ENCODE measurements at places on chromosomes 6 and 20. TPM values are rescaled to one million over a fixed set of nuclear protein-coding genes. Genes with fewer than 3 reads are reported as not detected.

DNA sequence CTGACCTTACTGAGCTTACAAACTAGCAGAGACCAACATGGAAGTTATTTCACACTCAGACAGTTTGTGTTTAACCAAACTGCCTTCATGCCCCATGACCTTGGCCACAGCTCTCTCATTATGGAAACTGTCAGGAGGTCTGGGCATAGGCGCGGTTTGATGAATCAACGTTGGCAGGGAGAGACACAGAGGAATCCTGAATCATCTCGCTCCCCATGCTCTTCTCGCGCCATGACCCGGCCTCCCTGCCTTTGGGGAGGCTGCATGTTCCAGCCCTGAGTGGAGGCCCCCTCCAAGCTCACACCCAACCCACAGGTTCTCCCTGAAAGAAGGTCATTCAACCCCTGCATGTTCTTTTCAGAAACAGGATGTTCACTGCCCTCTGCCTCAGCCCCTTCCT is 15.9 kb upstream of the GDAP1L1 start:
- no peak for DNase-seq

The SOBP gene
- total RNA-seq, result 15.4 TPM

GRCh38 chr20:24518515-24518914 is 49.1 kb downstream of the SYNDIG1 start:
- DNase-seq, result no peak

The ERVFRD-1 gene
- total RNA-seq, result not detected

GRCh38 chr6:77880501-77880900 is 227.7 kb downstream of the MEI4 start:
- DNase-seq, result no peak

GRCh38 chr6:75776461-75776860 is 27.4 kb downstream of the MYO6 start:
- DNase-seq, result no peak

DNA sequence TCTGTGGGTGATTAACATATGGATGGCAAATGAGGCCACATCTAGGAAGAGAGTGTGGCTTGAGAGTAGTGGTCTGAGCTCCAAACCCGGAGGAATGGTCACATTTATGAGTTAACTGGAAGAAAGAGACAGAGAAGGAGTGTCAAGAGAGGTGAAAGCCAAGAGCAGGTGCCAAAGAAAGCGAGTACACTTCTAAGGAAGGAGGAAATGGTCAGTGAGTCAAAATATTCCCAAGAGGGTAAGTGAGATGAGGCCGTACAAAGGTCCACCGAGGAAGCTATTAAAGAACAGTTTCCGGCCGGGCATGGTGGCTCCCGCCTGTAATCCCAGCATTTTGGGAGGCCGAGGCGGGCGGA is 104.5 kb upstream of the RNF24 start:
- no peak for DNase-seq

- no peak for DNase-seq
Measured at GRCh38 chr20:47043086-47043485, 148.4 kb downstream of the EYA2 start.

- no peak for DNase-seq
Measured at GRCh38 chr20:64224351-64225170, 31.0 kb upstream of the PCMTD2 start.

GRCh38 chr6:132289756-132290155 is 111.5 kb downstream of the MOXD1 start:
- no peak for DNase-seq

DNA sequence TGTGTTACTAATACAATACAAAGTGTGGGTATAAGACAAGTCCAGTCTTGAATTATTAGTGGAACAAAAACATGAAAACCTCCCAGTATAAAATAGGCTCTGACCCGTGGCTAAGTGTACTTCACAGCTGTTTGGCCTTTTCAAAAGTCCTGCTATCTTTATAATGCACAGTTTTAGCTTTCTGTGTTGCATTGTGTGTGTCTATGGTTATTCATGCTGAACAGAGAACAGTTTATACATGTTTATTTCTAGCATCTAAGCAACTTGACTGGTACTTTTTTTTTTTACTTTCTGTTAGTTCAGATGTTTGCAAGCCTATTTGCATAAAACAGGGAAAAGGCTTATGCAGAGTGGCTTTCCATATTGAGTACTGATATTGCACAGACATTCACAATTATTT is 119.2 kb upstream of the CCN2 start:
- DNase-seq, result no peak

GRCh38 chr6:89985751-89986493 is 91.7 kb downstream of the GJA10 start:
- no peak for DNase-seq

The SPEF1 gene
- 1.7 TPM for total RNA-seq

DNA sequence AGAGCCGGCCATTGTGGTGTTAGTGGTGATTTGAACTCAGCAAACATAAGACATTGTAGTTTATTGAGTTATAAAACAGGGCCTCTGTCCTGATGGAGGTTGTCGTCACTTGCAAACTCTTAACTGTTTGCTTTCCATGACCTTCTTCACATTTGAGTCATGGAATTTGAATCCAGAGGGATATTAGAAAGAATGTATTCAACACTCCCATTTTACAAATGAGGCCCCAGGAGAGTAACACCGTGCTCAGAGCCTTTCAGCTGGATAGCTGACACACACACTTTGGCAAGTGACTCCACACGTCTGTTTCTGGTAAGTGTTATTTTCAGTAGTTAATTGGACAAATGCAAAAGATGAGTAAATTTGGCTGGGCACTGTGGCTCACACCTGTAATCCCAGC is 72.4 kb upstream of the XRN2 start:
- DNase-seq, result no peak

DNA sequence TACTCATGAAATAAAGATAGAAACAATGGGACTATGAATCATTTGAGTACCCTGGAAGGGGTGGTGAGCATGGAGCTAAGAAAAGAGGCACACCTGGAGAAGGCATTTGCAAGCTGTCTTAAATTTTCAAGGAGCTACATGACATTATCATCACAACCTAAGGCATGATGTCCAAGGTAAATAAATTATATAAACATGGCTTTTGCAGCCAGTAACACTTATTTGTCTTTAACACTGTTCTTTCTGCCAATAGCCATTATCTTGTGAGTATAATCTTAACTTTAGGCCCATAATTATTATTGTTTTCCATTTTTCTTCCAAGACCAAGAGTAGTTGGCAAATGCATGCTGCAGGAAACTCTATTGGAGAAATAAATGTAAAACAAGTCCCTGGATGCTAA is 63.7 kb downstream of the ALDH5A1 start:
- DNase-seq, result no peak

- DNase-seq, result no peak
Measured at GRCh38 chr20:62684981-62685380, 23.7 kb upstream of the NTSR1 start.

DNA sequence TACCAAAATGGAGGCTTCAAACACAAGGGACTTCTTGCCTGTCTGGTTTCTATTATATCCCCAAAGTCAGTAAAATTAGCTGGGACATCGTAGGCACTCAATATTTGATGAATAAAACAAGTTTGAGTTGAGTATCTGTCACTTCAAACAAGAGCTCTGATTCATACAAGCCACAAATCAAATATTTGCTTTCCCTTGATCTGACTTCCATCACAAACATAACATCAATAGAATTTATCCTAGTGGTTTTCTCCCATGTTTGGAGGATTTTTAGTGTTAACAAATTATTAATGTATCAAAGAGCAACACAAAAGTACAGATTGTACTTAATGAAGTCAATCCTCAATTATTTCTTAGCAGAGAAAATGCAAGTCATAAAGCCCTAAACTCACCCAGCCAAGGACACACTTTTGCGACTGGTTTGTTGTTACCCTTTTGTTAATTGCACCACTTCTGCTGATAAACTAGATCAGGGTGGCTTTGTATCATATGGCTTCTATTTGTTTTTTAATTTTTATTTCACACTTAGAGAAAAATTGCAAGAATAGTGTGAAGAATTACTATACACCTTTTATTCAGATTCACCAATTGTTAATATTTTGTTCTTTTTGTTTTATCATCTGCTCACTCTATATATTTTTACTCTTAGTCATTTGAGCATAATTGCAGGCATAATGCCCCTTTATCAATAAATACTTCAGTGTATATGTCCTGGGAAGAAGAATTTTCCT is 117.4 kb upstream of the PRDM1 start:
- no peak for DNase-seq

- DNase-seq, result no peak
Measured at GRCh38 chr6:143901885-143902750, 37.8 kb downstream of the ZC2HC1B start.

DNA sequence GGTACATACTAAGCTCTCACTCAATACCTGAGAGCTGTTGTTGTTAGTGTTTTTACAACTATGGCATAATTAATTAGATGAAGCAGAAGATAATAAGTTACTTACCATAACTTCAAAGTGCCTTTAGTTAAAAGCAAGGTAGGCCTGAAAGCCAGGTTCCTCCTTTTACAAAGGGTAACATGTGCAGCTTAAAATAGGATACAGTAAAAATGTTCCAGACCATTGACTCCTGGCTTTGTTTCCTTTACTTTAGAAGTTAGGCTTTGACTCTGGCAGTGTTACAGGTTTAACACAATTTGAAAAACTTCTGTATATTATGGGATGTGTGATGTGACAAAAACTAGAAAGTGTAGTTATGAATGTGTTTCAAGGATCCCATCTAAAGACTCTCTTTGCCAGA is 522.5 kb downstream of the EPM2A start:
- DNase-seq, result no peak

DNA sequence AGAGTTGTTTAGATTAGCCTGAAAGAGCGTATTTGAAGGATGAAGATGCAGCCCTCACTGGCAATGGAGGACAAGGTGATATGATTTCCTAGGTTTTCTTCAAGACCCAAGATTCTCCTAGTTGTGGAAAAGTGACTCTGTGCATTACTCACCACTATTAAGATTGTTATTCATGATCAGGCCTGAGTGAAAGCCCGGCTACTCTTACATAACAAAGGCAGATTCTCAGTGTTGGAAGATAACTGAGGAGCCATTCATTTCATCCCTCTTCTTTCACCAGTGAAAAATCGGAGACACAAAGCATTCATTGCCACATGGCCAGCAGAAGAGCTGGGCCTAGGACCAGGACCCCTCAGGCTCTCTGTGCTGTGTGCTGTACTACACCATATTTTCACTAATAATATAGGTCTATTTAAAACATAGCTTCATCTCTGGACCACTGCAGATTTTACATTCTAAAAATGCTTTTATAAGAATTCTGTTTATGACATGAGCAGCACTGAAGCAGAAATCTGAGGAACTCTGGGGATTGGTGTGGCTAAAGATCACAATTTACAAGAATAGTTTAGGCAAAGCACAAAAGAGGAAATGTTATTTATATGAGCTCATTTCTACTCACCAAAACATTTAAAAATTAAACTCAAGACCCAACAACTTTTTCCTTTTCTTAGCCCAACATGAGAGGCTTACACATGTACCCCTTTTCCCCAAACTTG is 181.9 kb upstream of the CCN2 start:
- DNase-seq, result no peak

DNA sequence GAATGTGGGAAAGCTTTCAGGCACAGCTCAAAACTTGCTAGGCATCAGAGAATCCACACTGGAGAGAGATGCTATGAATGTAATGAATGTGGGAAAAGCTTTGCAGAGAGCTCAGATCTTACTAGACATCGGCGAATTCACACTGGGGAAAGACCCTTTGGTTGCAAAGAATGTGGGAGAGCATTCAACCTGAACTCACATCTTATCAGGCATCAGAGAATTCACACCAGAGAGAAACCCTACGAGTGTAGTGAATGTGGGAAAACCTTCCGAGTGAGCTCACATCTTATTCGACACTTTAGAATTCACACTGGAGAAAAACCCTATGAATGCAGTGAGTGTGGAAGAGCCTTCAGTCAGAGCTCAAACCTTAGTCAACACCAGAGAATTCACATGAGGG is 8.7 kb downstream of the ZNF165 start:
- DNase-seq, result no peak

DNA sequence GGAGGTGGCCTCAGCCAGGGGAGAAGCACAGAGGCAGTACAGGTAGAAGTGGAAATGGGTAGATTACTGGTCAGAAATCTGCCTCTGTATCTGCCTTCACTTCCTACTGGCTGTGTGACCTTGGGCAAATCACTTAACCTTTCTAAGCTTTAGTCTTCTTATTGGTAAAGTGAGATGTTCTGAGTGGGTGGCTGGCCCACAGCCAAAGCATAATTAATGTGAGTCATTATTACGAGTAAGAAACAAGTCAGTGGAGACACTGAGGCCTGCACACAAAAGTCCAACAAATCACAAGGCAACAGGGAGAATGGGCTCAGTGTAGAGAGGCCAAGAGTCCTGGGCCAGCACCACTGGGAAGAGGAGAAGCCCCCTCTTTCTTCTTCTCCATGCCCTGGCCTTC is 39.1 kb downstream of the NRN1 start:
- no peak for DNase-seq

The PPP1R14C gene
- 1.2 TPM for total RNA-seq

The GPR63 gene
- 3.0 TPM for total RNA-seq

DNA sequence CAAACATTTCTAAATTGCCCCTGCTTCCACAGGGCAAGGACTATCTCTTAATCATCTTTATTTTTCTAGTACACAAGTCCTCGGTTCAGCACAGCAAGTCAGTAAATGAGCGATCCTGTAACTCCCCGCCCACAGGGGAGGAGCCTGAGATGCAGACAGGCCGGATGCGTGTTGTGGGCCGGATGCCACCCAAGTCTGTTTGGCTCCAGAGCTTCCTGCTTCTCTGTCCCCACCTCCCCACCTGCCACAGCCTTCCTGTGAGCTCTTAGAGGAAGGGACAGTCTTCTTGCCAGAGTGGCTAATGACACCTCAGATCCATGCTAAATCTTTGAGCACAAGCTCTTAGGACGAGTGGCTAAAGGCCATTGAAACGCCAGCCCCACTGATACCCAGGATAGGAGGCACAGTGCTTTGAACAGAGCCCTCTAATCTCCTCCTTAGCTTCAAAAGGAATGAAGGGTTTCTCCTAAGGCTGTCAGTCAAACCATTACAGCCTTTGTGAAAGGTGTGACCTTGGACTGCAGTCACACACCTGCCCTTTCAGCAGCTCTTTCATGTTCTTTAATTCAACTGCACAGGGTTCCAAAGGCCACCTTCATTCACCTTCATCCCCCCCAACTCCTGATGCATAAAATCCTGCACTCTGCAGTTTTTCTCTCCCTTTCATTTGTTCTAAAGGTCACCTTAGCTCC is 264.3 kb downstream of the TFAP2C start:
- DNase-seq, result no peak

DNA sequence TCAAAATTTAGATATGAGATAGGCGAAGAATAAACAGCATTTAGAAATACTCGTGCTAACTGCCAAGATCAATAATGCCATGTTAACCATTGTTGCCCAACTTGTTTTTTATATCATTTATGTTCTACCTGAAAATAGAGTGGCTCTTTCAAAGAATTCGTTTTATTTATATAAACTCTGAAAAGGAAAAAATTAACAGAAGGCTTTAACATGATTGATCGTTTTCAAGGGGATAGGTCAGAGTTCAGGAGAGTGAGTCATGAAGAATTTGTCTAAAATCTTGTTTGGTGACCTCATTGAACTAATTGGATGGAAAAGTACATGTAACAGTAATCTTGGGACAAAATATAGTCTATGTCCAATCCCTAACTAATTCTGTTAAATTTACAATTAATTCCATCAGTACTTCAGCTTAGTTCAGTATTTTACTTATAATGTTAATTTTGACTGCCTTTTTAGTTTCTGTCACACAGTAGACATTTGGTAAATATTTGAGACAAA is 11.1 kb upstream of the ELOVL2 start:
- DNase-seq, result no peak

All from progenitor cell of endocrine pancreas (in vitro differentiated cells).